ENCODE measurements at places on chromosomes 2 and 18.

DNA sequence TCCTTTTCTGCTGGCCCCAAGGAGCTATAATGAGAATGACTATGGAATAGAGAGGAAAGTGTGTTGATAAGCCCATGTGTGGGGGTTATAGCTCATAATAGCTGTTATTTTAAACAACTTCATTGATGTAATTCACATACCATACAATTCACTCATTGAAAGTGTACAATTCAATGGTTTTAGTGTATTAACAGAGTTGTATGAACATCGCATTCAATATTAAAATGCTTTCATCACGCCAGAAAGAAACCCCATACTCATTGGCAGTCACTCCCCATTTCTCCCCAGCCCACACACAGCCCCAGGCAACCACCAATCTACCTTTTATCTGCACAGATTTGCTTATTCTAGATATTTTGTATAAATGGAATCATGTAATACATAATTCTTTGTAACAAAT lies 139.6 kb upstream of the CYP1B1 start:
- DNase-seq, result no peak

- DNase-seq, result no peak
Observed at GRCh38 chr2:175631245-175631623, 370.8 kb downstream of the LNPK start.

GRCh38 chr2:165009466-165009865 lies 54.1 kb upstream of the SLC38A11 start:
- DNase-seq, result no peak

- no peak for DNase-seq
Observed at GRCh38 chr2:55907686-55908085, 15.9 kb downstream of the EFEMP1 start.

DNA sequence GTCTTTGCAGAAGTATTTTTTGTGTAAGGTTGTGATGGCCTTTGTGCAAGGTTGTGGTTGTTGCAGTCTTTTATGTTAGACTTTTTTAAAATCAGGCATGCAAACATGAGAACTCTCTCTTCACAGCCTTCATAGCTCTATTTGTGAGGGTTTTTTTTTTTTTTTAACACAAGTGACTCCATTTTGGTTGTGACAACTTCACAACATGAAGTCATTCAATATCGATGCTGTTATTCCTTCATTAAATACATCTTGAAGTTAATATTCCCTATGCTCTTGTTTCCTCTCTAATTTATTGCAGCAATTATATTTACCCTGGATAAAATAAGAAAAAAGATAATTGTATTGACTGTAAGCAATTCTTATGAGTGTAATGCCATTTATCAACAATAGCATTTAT lies 35.5 kb downstream of the DHRS9 start:
- no peak for DNase-seq

DNA sequence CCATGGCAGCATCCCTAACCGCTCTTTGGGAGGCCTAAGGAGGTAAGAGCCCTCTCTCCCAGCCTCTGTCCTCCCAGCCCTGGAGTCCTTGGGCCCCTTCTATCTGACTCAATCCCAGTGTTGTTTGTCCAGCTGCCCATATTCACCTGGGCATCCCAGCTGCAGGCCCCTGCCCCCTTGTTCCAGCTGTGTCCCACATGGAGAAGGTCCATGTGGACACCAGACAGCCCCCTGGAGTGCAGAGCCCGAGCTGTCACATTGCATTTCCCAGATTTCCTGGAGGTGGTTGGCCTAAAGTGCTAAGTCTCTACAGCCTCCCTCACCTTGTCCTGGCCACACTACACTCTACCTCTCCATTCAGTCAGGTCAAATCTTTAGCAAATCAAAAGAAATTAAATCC lies 42.5 kb downstream of the PSD4 start:
- DNase-seq, result no peak

GRCh38 chr2:96887493-96888012 lies 17.7 kb upstream of the SEMA4C start:
- no peak for DNase-seq

DNA sequence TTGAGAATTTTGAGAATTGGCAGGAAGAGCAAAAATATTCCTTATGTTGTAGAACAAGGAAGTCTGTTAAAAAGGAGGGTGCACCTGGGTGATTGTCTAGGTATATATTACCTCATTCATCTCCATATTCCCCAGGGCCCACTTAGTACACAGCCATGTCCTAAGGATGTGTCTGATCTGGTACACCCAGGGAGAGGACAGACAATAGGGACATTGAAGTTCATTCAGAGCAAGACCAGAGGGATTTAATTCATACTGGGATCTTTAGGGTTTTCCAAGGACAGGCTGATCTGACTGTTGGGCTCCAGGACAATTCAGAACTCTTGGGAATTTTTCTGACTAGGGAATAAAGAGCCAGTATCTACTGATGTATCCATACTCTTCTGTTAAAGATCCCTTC lies 112.1 kb downstream of the PHLPP1 start:
- no peak for DNase-seq

GRCh38 chr2:235793163-235793752 lies 299.4 kb downstream of the AGAP1 start:
- no peak for DNase-seq

GRCh38 chr18:11850821-11851145 lies 430 bp upstream of the CHMP1B start:
- no peak for DNase-seq

DNA sequence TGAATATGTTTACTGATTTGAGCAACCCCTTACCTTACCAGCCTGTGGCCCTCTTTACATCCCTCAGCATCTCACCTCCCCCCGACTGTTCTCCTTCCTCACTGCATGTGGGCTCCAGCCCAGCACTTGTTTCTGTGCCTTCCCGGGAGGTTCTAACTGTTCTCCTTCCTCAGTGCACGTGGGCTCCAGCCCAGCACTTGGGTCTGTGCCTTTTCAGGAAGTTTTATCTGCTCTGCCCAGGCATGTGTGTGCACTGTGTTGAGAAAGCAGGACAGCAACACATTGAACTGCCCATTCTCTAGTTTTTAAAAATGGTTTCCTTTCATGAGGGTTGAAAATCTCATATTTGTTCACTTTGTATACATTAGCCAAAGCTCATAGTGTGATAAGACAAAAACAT lies 158.4 kb downstream of the ATP9B start:
- no peak for DNase-seq

DNA sequence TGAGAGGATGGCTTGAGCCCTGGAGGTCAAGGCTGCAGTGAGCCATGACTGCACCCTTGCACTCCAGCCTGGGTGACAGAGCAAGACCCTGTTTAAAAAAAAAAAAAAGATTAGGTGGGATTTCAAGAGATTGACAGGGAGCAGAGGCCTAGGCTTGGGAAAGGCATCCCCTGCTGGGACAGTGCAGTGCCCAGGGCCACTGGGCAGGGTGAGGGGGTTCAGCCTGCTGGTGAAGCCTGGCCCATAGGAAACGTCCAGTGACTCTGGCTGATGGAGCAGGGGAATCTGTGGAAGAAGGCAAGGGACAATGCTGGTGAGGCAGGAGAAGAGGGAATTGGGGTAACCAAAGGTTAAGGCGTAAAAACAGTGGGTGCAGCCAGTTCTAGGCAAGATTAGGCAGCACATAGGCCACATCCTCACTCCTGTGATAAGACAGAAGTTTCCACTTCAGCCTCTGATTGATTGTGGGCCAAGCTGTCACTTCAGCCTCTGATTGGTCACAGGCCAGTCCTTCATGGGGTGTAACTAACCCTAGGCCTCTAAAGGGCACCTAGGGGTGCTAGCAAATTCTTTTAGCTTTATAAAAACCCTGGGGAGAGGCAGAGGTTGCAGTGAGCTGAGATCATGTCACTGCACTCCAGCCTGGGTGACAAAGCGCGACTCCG lies 128.6 kb downstream of the MSH2 start:
- DNase-seq, result no peak

- DNase-seq, result no peak
Observed at GRCh38 chr2:19230626-19231025, 127.8 kb downstream of the OSR1 start.

DNA sequence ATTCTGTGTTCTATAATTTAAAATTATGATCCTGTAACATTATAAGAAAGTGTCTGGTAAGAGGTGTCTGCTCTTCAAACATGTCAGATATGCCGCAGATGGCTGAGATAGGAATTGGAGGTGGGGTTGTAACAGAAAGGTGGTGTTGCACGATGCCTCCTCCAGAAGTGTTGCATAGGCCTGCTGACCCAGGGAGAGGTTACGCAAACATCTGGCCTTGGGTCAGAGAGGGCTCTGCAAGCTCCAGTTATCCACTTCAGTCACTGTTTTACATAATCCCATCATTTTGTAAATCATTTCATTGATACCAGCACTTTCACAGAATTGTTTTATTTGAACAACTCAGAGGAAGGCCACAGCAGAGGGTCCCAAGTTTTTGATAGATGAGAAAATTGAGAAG lies 256.5 kb downstream of the OSR1 start:
- no peak for DNase-seq

DNA sequence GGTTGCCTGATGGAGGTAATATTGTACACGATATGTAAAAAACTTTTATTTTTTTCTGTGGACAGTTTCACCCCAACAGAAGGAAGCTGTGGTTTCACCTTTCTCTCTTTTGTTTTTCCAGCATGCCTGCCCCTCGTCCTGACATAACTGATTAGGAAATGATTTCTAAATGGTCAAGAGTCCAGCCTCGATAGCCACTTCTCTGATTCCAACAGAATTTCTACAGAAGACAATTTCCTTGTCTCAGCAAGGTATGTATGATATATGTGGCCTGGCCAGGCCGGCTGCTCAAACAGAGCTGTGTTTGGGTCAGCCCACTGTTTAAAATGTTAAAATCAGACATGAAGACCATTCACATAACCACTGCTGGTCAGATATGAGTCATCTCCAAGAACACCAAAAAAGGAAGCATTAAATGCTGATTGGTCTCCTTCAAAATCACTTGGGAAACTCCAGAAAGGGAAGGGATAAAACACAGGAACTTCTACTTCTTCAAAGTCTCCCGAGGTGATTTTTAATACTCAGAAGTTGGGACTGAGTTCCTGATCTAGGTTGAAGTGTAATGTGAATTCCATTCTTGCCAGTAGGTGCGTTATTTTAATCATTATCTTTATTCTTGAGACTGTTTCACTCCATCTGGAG lies 22.3 kb downstream of the ATP8B1 start:
- DNase-seq, result no peak
